ENCODE measurements at places on chromosomes 6 and 20.

GRCh38 chr20:19211252-19211651 lies 1.2 kb upstream of the SLC24A3 start:
- no peak for DNase-seq

GRCh38 chr20:41145821-41146620 lies 8.7 kb downstream of the PLCG1 start:
- no peak for DNase-seq

GRCh38 chr6:159152782-159153181 lies 16.4 kb upstream of the FNDC1 start:
- no peak for DNase-seq

GRCh38 chr6:21000331-21000801 lies 466.1 kb downstream of the CDKAL1 start:
- no peak for DNase-seq

- no peak for DNase-seq
Observed at GRCh38 chr6:48135323-48136084, 24.5 kb upstream of the PTCHD4 start.

- DNase-seq = no peak
Observed at GRCh38 chr6:69105288-69105687, 470.2 kb downstream of the ADGRB3 start.

All from dermis microvascular lymphatic vessel endothelial cell (primary cell).